Activated CD4-positive, alpha-beta memory T cell treated with anti-CD3 and anti-CD28 coated beads, Interleukin-2, amount 10 ng/mL, durations not matched to agents 7 days and 5 days (primary cell): ENCODE measurements at places on chromosomes 2 and 18. TPM values are rescaled to one million over a fixed set of nuclear protein-coding genes. Genes with fewer than 3 reads are reported as not detected.
A peak's percentile ranks its signal among the peaks of the same experiment; 100 is the strongest.

FTCDNL1 gene
- total RNA-seq, result 1.3 TPM

DNA sequence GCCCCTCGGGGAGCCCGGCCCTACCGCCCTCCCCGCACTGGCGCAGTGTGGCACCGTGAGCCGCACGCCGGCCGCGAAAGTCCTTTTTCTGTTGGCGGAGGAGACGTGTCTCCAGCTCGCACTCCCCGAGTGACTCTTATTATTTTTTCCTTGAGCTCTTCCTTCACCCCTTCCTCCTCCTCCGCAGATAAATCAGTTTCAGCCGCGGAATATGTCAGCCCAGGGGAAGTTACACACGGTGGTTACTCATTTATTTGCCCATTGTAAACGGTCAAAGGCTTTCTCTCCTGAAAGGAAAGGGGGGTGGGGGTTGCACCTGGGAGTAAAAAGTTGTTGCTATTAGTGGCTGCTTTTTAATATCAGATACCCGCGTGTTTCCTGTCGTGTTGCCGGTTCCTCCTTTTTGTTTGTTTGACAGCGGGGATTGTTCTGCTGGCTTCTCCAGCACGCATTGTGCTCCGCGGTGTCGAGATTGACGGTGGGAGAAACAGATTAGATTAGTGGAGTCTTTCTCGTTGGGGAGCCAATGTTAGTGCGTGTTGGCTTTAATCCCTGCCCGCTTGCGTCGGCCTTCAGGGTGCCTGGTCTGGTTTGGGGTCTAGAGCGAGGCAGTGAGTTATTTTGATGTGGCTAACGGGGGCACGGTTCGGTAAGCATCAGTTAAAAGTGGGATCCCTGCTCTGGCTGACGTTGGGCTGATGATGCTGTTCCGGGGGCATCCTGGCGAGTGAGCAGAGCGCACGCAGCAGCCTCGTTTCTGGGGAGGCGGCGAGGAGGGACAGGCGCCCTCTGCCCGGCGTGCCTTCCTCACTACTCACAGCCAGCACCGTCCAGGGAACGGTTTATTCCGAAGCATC lies 1.6 kb downstream of the CRIM1 start:
- peaks cover 63% of the 10 kb centered on the region for H3K27me3 ChIP-seq
- no peaks in the 10 kb centered on the region for H3K36me3 ChIP-seq
- peak overlapping the region; percentile 25 for H3K27ac ChIP-seq
- H3K4me1 ChIP-seq, result peaks cover 32% of the 10 kb centered on the region
- peak overlapping the region; percentile 74 for H3K4me3 ChIP-seq

DNA sequence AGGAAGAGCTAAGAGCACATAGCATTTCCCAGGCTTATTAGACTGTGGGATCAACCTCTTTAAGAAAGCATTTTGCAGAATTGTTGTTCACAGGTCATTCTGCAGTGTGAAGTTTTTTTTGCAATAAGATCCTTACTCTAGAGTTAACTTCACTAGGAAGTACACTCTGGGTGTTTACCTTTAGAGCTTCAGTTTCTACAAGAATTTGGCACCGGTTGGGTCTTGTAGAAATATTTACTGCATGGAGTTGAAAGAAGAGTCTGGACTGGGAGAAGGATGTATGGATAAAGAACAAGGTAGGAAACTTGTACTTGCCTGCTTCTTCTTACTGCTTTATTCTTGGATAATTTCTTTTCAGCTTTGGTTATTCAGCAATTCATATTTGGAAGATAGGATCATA lies 944.9 kb upstream of the GYPC start:
- H3K36me3 ChIP-seq, result no peaks in the 10 kb centered on the region
- no peak overlapping the region for H3K4me3 ChIP-seq
- H3K27me3 ChIP-seq, result no peaks in the 10 kb centered on the region
- DNase-seq, result no peak
- no peak overlapping the region for H3K27ac ChIP-seq

CYTIP gene
- total RNA-seq, result 389 TPM

DNA sequence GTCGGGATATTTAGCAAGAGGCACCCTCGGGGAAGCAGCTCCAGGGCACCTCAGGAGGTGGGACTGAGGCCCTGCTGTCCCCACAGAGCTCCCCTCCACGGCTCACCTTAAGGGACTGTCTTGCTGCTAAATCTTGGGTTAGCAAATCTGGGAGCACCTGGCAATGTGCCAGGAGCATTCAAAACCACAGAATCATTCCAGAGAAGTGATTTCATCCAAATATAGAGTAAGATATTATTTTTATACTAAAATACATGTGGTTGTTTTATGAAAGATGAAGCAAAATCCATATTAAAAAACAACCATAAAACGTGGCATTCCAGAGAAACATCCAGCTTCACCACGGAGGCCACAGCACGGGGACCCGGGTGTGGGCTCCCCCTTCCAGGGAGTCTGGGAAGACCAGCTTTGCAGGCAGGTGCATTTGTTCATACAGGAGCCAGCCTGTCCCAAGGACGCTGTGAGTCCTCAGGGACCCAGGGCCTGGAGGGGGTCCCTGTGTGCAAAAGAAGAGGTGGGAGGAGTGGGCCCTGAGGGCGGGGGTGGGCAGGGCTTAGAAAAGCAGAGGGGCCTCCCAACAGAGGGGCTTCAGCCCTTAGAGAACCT lies 16.3 kb downstream of the HS1BP3 start:
- H3K4me1 ChIP-seq, result peaks cover 5% of the 10 kb centered on the region
- no peak overlapping the region for H3K4me3 ChIP-seq
- no peak overlapping the region for H3K27ac ChIP-seq
- H3K36me3 ChIP-seq, result peaks cover 2% of the 10 kb centered on the region
- H3K27me3 ChIP-seq, result no peaks in the 10 kb centered on the region

NDC80 gene
- total RNA-seq, result 78.0 TPM

- no peak for DNase-seq
- H3K4me1 ChIP-seq, result no peaks in the 10 kb centered on the region
- H3K4me3 ChIP-seq, result no peak overlapping the region
- no peak overlapping the region for H3K27ac ChIP-seq
- no peaks in the 10 kb centered on the region for H3K36me3 ChIP-seq
These were observed 759.4 kb downstream of the CBLN2 start for GRCh38 chr18:71784777-71785176.

DNA sequence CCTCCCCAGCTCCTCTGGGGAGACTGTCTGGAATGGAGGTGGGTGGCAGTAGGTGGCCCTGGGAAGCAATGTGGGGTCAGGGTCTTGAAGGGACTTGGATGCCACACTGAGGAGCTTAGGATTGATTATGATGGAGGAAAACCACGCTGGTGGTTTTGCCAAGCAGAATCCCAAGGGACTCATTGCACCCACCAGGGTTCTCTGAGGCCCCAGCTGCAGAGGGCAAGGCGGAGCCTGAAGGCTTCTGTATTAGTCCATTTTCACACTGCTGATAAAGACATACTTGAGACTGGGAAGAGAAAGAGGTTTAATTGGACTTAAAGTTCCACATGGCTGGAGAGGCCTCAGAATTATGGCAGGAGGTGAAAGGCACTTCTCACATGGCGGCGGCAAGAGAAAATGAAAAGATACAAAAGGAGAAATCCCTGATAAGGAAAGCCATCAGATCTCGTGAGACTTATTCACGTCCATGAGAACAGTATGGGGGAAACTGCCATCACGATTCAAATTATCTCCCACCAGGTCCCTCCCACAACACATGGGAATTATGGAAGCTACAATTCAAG lies 87.2 kb upstream of the YWHAQ start:
- H3K36me3 ChIP-seq, result no peaks in the 10 kb centered on the region
- no peak for DNase-seq
- H3K27ac ChIP-seq, result no peak overlapping the region
- H3K27me3 ChIP-seq, result no peaks in the 10 kb centered on the region
- peaks cover 3% of the 10 kb centered on the region for H3K4me1 ChIP-seq
